ENCODE measurements at places on chromosomes 4 and X.

- DNase-seq, result no peak
Measured at GRCh38 chr4:176872461-176872860, 79.7 kb upstream of the VEGFC start.

GRCh38 chr4:185809121-185809520 is 2.9 kb downstream of the SORBS2 start:
- no peak for DNase-seq

DNA sequence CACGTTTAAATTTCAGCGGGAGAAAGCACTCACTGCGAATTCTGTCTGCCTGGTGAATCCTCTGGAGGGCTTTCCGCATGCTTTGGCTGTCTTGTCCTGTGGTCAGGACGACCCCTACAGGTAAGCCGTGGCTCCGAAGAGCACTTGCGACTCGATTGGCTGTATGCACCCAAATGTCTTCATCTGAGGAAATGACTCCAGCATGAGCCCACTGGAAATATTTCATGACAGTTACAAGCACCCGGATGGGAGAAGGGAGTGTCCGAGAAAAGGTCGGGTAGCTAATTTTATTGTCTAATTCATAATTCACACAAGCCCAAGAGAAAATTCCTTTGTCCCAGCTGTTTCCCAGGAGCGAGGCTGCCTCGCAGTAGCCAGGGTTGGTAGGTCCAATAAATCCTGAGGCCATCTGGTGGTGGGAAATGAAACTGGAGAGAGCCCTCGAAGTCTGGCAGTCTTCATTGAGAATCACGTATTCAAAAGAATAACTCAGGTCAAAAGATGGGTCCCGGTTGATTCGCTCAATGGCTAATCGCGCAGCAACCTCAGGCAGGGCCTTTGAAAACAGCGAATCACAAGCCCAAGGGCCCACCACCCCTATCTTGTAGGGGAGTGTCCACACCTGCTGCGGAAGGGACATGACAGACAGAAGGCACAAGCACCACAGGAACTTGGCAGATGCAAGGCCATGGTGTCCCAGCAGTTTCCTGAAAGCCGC is 6.6 kb downstream of the GUCY2F start:
- DNase-seq, result no peak

- no peak for DNase-seq
Measured at GRCh38 chr4:4330794-4331193, 40.7 kb downstream of the ZBTB49 start.

- no peak for DNase-seq
Measured at GRCh38 chr4:111722213-111722720, 423.0 kb upstream of the FAM241A start.

All from activated effector memory CD4-positive, alpha-beta T cell treated with Interleukin-2 at 50 U/mL for 16 hours (primary cell).